Tibial artery (tissue), 4 donors: ENCODE measurements at places on chromosomes 1 and 21.

GRCh38 chr21:26448751-26449150 is 124.3 kb downstream of the CYYR1 start:
- DNase-seq: no peak

DNA sequence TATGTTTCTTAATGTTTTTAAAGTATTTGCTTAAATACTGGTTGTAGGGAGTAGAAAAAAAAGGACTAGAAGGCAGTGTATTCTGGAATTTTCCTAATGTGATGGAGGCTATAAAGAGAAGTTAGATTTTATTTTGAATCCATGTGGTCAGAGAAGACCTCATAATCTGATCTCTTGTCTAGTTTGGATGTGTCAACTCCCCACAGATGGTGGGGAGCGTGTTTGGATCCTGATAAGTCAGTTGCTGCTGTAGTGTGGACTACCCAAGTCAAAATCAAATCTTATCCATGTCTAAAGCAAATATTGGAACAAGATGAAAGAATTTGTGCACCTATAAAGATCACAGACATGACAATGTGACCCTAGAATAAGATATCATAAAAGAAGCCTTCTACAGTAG is 918.0 kb downstream of the LTN1 start:
- DNase-seq: no peak

DNA sequence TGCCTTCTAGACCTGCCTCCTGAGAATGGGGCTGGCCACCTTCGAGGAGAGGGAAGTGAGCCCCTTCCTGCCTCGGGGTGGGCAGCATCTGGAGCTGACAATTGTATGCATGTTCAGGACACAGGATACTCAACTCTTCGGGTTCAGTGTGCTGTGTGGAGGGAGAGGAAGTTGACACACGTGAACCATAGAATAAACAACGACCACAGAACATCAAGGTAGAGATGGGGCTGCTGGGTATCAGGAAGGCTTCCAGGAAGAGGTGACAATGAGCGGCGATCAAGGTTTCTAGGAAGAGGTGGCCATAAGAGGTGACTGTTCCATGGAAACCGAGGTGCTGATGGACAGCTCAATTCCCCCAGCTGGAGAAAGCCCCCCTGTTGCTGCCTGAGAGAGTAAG is 22.0 kb downstream of the UBIAD1 start:
- DNase-seq: no peak

DNA sequence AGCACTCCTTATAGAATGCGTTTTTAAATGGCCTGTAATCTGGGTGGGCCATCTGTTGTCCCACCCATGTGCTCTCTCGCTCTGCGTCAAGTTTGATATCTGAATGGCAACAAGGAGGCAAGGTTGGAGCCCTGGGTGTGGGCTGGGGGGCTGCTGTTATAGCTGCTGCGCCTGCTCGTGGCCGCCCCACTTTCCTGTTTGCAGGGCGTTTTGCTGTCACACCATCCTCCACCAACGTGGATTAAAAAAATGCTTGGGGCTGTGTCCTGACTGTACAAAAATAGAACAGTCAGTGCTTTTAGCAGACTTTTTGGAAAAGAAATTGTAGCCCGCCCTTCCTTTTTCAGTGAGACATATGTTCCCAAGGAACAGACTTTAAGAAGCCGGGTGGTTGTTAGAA is 25.4 kb downstream of the UMODL1 start:
- DNase-seq: no peak

- DNase-seq: no peak
These were observed 16.7 kb upstream of the PRDM15 start for GRCh38 chr21:41895643-41896493.

DNA sequence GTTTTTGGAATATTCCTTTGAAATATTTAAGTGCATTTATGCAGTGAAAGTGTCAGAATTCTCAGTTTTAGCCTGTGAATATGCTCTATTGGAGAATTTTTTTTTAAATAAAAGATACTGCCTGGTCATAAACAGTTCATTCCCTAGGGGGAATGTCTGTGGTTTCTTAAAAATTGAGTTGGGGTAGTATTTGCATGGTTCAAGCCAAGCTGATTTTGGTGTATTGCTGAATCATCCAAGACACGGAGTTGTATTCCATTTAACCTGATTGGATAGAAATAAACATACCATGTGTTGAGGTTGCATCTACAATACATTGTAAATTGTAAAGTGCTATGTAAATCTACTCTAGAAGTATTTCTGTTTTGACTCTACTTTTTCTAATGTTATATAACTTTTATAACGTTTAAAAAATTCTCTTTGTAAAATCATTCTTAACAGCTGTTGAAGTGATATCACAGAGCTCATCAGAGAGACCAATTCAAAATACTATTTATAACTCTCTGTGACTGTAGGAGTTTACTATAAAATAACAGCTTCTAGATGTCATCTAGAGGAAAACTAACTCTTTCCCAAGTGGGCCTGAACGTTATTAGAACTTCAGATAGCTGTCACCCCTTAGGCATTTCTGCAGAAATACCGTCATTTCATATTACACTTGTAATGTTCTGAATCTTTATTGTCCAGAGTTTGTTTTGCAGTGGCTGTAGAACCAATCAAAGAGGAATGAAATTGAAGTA is 199.1 kb downstream of the USP25 start:
- DNase-seq: no peak

GRCh38 chr1:163176797-163177196 is 25.9 kb downstream of the RGS5 start:
- no peak for DNase-seq

- DNase-seq: no peak
These were observed 18.4 kb downstream of the CTXND2 start for GRCh38 chr1:150905301-150905700.

GRCh38 chr1:42756956-42757891 is 9.6 kb downstream of the P3H1 start:
- DNase-seq: no peak
